H9 (cell line): ENCODE measurements at places on chromosomes 6 and 20.

- no peak for DNase-seq
These were observed 700.0 kb downstream of the RFPL4B start for GRCh38 chr6:113047148-113047547.

DNA sequence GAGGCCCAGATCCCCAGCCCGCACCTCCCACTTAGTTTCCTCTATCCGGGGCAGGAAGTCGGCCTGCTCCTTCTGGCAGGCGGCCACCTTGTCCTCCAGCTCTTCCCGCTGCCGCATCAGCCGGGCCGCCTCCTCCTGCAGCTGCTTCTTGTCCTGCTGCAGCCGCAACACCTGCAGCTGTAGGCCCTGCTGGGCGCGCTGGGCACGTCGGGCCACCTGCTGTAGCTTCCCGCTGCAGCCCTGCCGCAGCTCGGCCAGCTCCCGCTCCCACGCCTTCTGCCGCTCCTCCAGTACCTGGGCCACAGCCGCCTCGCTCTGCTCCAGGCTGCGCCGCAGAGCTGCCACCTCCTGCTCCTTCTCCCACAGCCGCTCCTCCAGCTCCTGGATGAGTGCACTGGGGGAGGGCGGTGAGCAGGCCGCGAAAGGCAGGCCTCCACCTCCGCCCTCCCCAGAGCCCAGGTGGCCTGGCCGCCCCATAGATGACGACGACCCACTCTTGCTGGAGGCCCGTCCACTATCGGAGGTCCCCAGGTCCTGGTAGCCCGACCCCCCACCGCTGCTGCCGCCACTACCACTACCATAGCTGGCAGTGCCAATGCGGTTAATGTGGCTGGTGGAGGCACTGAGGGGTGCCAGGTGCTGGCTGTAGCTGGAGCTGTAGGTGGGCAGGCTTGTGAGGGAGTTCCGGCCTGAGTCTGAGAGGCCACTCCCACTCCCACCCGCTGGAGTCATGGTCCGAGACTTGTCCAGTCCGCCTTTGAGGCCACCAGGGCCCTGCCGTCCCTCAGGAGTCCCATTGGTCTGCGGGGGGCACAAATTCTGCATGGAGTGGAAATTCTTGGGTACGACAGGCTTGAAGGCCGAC, 6.0 kb upstream of the FASTKD5 start:
- no peak for DNase-seq

DNA sequence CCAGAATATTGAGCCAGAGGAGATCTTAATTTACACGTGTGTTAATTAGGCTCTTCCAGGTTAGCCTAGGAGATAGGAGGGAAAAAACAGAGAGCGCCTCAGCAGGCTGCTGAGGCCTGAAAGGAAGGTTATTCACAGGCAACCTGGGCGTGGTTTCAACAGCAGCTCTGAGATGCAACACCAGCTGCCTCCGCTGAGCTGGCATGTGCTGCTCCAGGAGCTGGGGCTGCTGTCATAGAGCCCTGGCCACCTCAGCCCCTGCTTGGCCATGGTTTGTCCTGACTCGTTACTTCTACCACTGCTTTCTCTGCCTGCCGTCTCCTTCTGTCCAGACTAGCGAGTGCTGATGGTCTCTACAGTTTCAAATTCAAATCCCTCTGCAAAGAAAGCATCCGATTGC, 32.4 kb upstream of the RPP40 start:
- peak; percentile 90 for DNase-seq

DNA sequence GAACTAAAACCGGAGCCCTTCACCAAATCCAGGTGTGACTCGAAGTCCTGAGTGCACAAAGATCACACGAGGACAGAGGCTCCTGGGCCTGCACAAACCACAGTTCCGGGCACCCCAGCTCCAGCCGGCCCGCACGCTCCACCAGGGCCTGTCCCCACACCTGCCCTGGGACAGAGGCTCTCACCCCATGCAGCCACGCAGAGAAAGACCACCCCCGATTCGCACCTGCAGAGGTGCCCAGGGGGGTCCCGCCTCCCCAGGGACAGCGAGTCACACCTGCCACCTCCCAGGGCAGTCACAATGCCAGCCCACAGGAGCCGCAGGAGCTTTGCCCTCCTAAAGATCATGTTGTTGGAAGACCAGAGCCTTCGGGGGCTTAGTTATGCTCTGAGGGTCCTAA, 25.4 kb upstream of the MRGBP start:
- DNase-seq: no peak

DNA sequence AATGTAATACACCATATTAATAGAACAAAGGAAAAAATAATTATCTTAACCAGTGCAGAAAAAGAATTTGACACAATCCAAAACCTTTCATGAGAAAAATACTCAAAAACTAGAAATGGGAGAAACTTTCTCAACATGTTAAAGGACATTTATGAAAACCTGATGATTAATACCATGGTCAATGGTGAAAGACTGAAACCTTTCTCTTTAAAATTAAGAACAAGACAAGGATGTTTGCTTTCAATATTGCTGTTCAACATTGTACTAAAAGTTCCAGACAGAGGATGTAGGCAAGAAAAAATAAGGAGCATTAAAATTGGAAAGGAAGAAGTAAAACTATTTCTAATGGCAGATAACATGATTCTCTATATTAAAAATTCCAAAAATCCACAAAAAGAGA, 981.3 kb upstream of the FLRT3 start:
- DNase-seq: no peak

DNA sequence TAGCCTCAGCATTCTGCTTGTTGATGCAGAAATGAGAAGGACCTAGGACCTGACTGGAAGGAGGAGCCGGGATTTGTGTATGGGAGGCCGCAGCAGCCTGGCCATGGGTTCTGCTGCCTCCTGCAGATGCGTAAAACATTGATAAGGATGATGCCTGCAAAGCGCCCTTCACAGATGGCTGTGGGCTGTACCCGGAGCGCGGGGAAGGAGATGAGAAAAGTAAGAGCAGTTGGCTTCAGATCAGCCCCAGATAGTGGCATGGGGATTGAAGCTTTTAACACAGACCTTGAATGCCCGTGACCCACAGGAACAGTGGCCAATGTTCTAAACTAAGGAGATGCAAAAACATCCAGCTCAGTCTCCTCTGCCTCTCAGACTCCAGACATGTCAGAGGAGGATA, 136.4 kb upstream of the KCNG1 start:
- no peak for DNase-seq

GRCh38 chr6:79385893-79386292, 151.3 kb downstream of the LCA5 start:
- no peak for DNase-seq

DNA sequence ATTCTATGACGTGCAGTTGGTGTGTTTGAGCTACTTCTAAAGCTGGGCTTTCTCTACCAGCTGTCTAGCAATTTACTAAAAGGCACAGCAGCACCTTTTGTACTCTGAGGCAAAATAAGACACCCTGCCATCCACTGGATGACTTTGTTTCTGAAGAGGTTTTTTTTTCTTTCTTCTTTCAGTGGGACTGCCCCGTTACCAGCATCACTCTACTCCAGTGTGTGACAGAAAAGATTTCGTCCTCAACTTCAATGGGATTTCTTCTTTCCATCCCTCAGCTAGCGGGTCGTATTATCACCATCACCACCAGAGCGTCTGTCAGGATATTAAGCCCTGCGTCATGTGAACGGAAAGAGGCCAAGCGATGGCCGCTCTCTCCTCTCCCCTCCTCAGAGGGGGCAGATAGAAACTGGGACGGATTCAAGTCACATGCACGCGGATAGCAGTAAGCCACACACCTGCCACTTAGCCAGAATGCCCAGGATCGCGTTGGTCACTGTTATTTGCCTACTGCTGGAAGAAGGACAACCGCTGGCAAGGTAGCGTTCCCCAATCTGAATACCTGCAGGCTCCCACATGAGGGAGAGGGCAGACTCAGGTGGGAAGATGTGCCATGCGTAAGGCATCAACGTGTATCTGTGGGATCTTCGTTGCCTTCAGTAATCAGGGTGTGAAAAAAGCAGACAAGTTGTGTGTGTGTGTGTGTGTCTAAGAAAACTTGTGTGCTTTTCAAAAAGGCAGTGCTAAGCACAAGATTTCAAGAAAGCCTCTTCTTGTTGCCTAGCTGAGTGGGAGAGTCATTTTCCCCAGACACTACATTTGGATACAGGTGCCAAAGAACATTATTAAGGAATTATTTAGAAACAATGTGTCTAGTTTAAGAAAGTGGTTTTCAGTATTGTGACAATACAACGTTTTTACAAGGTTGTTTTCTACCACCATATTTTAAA, 5.4 kb downstream of the FOXF2 start:
- no peak for DNase-seq

DNA sequence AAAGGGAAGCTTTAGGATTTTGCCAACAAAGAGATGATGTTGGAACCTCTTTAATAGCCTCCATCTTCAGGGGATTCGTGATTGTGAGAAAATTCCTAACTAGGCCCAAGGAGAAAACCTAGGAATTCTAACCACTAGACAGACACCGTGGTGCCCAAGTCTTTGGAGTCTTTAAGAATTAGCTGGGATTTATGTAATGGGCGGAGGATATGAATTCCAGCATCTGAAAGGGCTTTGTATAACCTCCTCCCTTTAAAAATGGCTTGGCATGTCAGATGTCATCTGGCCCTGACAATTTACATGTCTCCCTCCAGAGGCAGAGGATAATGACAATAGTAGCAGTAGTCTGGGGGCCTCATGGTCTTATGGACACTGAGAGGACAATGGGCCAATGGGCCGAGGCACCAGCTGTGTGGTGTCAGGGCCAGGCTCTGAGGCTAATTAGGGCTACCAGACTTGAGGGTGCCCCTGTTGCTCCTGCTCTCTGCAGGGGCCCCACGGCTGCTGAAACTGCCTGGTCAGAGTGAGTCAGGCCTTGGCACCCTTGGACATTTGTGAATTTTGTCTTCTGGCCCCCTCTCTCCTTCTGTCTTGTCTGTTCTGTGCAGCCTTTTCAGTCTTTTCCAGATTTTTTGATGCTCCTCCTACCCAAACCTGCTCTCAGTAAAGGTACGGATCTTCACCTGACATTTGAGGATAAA, 113.9 kb downstream of the EDN1 start:
- DNase-seq: no peak
